ENCODE measurements at places on chromosomes 1 and 21.
A peak's percentile ranks its signal among the peaks of the same experiment; 100 is the strongest.

DNA sequence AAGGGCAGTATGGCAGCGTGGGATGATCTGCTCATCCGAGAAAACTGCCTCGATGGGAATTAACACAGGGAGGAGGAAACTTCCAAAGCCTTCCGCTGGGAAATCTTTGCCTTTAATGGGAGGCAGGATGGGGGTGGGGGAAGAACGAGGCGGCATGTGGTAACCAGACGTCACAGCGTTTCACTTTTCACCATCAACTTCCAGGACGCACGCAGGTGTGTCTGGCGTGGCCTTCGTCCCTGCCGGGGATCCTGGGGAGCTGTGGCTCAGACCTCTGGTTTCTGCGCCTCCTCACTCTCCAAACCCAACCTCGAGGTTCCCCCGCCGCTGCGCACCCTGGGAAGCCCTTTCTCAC lies 282 bp downstream of the RSPH1 start:
- no peak for DNase-seq

GRCh38 chr1:42733415-42734200 lies 6.4 kb downstream of the CLDN19 start:
- no peak for DNase-seq

DNA sequence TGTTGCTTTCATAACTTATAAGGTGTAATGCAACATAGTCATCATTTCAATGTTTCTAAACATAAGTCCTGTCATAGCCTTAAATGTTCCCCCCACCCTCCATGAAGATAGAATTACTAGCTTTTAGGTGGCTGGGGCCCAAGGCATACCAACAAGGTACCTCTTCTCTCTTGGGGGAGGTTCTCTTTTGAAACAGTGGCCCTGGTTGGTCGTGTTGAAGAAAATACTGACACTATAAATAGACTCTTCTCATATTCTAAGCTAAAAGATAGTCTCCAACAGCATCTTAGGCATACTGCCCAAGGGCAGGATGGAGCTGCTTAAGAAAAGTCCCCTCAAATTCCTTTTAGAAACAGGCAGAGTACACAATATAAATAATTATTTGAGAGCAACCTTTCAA lies 255.0 kb downstream of the FAF1 start:
- no peak for DNase-seq

DNA sequence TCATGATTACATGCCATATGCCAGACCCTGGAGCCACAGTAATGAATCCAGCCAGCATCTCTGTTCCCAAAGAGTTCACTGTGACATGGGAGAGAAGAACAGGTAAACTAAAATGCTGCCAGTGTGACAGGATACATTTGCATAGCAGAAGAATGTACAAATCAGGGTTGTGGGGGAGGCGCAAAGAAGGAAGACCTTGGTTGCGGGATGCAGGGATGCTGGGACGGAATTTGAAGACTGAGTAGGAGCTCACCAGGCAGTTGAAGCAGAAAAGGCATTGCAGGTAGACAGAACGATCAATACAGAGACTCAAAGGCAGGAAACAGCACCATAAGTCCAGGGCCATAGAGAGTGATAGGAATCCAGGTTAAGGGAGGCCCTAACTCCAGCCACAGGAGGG lies 180.3 kb upstream of the ZC3H12A start:
- no peak for DNase-seq

DNA sequence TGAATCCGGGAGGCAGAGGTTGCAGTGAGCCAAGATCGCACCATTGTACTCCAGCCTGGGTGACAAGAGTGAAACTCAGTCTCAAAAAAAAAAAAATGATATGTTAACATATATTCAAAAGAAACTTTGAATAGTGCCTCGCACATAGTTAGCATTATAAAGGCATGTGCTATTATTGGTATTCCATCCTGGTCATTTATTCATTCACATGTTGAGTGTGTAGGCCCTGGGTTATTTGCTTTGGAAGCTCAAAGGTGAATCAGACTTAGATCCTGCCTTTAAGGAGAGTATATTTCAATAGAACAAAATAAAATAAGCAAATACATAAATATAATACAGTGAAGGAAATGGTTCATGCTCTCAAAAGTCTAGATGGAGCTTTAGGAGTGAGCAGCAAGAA lies 13.4 kb downstream of the SLC22A15 start:
- no peak for DNase-seq

GRCh38 chr1:229251185-229251584 lies 19.7 kb upstream of the RAB4A start:
- DNase-seq, result no peak

- peak; percentile 42 for DNase-seq
Measured at GRCh38 chr1:29120947-29121485, 2.7 kb downstream of the TMEM200B start.

DNA sequence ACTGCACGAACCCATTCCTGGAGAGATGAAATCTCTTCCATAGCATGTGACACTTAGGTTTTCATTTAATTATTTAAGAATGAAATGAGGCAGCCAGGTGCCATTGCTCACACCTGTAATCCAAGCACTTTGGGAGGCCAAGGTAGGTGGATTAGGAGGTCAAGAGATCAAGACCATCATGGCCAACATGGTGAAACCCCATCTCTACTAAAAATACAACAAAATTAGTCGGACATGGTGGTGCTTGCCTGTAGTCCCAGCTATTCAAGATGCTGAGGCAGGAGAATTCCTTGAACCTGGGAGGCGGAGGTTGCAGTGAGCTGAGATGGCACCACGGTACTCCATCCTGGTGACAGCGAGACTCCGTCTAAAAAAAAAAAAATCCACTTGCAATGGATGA lies 17.8 kb downstream of the L1TD1 start:
- DNase-seq, result no peak

DNA sequence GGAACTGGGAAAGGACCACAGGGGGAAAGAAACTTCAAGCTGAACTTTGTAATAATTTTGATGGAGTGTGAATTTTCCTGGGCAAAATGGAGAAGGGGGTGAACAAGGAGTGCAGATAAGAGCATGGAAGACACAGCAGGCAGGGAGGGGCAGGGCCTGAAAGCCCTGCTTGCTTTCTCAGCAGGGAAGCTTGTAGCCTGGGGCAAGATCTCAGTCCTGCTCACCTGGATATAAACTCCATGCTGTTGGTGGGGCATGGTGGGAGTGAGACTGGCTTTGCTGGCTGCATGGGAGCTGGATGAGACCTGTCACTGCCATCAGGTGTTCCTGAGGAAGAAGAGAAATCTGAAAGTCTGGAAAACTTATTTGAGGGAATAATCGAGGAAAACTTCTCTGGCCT lies 58.7 kb upstream of the RC3H1 start:
- DNase-seq, result no peak

- no peak for DNase-seq
Measured at GRCh38 chr1:9079988-9080704, 10.7 kb upstream of the SLC2A5 start.

DNA sequence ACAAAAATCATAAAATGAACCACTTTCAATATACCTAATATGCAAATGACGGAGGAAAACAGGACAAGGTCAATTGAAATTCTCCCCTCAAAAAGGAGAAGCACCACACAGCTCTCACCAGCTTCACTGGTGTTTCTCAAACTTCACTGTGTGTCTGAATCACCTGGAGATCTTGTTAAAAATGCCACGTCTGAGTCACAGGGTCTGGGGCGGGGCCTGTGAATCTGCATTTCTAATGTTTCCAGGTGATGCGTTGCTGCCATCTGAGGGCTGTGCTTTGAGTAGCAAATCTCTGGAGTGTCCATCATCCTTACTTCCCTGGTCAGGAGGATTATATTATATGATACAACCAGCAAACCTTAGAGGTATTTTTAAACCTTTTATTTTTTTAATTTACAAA lies 9.0 kb downstream of the CLDN19 start:
- DNase-seq, result peak; percentile 30

- DNase-seq, result no peak
Measured at GRCh38 chr1:68438310-68438709, 11.4 kb downstream of the RPE65 start.

- DNase-seq, result no peak
Measured at GRCh38 chr1:246591047-246591446, 24.8 kb downstream of the CNST start.

DNA sequence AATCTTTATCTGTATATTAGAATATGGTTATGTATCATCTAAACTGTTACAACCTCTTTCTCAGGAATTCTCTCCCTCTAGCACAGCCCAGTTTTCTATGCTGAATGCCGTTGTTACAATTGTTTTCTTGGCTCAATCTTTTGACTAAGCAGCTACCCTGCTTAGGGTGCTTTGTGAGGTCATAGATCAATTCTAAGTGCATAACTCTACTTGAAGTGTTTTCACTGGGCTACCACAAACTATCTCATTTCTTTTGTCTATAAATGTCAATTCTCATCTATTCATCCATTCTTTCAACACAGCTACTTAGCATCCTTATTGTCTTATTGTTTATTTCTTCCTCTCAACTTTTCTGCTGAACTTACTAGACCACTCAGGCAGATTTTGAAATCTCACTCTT lies 77.1 kb downstream of the CEP350 start:
- no peak for DNase-seq

GRCh38 chr1:40477678-40478053 lies 576 bp downstream of the ZFP69 start:
- DNase-seq, result peak; percentile 9

DNA sequence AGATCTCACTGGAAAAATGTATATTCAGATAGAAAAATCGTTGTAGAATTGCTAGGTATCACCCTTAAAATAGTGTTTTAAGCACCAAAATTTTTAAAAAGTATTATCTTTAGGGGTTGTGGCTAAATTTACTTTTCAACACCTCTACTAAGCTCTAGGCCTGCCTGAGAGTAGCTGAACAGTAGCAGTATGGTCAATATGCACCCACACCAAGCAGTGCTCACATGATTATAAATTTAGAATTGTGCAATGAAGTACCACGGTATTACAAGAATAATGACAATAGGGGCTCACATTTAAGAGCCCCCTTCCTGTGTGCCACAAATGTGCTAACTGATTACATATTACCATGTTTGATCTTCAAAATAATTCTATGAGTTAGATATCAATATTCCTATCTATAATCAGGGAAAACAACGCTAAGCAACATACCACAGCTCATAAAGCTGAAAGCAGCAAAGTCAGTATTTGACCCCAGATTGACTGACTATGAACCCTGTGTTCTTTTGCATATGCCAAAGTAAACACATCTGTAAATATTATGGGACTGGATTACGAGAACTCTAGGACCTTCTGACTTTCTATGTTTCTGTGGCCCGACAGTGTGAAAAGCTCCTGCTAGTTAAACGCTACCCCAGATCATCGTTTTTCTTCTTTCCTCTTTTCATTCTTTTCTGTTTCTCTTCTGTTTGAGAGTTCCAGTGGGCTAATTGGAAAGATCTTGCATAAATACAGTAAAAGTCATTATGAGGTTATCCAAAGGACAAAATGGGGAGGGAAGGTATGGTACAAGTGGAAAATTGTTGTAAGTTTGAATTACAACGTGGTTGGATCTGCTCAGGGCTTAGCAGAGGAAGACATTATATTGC lies 201.1 kb upstream of the C1orf87 start:
- no peak for DNase-seq

DNA sequence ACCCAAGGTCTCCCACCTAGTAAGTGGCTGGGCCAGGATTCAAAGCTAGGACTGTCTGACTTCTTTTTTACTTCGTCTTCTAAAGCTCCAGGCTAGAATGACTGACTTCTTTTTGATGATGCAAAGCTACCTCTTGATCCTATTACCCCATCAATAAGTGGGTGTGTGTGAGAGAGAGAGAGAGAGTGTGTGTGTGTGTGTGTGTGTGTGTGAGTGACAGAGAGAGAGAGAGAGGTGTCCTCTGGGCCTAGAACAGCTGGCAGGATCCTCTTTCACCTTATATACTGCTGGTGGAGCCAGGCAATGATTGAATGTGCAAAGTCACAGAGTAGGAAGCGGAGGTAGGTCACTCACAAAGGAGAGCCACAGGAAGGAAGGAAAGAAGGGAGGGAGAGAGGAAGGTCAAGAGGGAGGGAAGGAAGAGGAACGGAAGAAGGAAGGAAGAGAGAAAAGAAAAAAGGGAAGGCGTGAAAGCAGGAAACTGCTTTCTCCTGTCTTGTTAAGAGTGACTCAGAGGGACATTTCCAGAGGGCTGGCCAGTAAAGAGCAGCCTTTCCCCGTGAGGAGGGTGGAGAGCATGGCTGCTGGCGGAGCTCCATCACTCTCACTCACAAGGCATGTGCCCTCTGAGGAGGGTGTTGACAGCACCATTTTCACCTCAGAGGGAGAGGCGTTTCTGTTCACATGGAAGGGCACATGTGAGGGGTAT lies 68.9 kb downstream of the CDC7 start:
- no peak for DNase-seq

- DNase-seq, result no peak
Measured at GRCh38 chr1:81619156-81619555, 181.6 kb upstream of the ADGRL2 start.

DNA sequence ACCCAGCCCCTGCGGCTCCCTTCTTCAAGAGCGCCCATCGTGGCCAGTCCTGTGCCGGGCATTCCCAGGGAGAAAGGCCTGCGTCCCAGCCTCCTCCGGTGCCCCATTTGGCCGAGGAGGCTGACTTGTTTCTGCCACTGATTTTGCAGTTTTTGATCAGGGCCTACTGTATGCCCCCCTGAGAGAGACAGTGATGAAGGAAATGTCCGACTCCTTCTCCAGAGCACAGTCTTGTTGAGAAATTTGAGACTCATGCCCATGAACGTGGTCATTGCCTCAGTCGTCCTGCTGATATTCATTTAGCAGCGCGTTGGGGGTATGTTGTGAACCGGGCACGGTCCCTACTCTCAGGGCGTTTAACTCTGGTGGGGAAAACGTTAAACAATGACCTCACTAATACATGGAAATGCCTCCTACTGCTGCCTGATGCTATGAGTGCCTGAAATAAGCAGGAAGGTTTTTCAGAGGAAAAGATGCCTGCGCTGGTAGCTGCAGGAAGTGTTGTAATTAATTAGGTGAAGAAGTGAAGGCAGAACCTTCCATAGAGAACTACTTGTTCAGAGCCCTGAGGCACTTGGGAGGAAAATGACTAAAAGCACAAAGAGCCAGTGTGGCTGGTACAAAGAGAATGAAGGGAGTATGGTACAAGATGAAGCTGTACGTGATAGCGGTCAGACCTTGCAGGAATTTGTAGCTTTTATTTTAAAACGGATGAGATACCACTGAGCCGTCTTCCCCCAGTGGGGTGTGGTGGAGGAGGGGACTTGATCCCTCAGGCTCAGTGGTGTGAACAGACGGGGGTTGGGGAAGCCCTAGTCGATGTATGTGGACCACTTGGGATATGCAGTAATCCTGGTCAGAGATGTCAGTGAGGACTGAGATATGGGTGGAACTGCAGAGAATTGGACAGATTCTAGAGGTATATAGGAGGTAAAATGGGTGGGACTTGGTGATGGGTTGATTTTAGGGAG lies 730 bp downstream of the ZCCHC17 start:
- DNase-seq, result no peak

- DNase-seq, result no peak
Measured at GRCh38 chr21:42097860-42098454, 26.8 kb downstream of the UMODL1 start.

Measured in activated T-cell treated with anti-CD3 and anti-CD28 coated beads for 4 hours (primary cell).